ENCODE measurements at places on chromosomes 12 and 14.

GRCh38 chr12:50182461-50182860 lies 15.3 kb upstream of the CERS5 start:
- DNase-seq: no peak

DNA sequence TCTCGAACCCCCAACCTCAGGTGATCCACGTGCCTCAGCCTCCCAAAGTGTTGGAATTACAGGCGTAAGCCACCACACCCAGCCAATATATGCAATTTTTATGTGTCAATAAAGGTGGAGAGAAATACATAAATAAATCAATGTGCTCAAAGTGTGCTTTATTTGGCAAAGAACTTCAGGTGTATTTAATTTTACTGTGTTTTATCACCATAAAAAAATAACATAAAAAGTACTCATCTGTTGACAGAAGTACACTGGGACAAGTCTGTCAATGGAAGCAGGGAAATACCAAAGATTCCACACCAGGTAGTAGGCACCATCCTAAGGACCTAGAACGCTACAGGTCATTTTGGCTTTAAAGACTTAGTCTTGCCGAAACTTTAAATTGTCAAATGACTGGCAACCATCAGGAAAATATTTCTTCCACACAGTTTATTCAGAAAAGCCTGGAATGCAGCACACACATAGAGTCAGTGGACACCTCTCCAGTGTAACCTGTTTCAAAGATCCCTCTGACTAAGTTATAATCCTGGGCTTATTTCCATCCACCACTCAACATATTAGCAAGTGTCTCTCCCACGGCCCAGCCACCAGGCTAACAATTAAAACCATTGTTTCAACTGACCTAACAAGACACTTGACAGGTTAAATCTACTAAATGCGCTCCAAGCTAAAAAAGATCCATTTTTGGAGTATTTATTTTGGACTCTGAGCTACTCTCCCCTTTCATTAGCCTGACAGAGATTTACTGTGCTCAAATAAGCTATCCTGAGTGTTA lies 4.2 kb downstream of the ERO1A start:
- no peak for DNase-seq

GRCh38 chr12:108424026-108424425 lies 84.9 kb upstream of the CMKLR1 start:
- no peak for DNase-seq

DNA sequence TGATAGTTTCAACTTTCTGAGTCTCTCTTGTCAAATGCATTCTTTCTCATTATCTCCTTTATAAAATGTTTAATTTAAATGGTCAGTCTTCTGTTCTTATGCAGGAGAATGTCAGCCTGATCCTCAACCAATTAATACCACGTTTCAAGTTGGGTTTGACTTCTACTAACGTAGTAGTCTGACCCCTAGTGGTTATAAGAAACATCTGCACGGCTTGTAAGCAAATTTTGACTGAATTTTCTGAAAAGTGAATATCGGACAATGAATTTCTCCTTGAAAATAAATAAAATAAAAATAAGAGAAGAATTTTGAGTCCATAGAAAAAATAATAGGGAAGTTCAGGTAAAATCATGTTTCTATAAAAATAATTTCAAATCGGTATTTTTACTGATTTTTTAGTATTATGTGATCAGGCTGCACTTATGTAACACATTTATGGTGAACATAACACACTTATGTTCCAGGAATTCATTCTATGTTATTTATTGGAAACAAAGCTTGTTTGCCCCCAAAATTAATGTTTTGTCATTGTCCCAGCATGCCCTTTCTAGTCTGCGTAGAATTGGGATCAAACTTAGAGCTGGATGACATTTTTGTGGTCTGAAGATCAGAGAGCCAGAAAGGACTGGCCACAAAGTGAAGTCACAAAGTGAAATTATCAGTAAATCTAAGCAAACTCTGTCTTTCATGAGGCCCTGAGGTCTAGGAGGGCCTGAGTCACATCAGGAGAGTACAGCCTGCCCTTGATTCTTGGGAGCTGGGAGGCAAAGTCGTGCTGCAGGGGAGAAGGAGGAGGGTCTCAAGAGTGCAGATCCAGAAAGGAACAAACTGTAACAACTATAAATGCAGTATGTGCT lies 101.2 kb upstream of the STXBP6 start:
- DNase-seq: no peak

DNA sequence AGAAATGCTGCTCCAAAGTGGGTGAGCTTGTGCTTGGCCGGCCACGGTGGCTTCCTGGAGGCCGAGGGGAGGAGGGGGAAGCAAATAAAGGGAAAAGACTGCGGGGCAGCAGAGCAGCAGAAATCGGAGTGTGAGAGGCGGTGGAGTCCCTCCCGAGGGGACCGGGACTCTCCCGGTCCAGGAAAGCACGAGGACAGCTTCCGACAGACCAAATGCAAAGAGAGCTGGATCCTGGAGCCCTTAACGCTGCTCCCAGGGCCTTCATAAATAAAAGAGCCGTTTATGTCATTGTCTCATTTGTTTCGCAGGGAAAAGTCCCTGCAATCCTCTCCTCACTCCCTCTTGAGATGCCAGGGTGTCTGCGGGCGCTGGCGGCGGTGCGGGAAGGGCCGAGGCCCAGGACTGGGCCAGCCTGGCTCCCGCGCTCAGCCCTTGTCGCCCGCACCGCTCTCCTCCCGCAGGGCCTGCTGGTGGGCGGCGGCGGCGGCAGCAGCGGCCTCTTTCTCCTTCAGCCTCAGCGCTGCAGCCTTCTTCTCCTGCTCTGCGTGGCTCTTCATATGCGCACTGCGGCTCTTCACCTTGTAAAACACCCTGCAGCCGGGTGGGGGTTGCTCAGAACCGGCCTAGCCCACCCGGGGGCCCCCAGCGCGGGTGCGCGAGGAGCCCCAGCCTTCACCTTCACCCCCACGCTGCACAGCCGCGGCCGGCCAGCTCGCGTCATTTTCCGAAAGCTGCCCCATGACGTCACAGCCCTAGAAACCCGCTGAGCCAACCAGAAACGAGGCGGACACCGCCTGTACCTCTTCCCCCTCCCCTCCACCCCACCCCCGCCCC lies 4.5 kb upstream of the PNMA1 start:
- DNase-seq: no peak

GRCh38 chr14:53716578-53716977 lies 240.0 kb downstream of the BMP4 start:
- DNase-seq: no peak

- peak; percentile 2 for DNase-seq
These were observed 800 bp downstream of the PCNX4 start for GRCh38 chr14:60092526-60092920.

GRCh38 chr12:100200463-100201181 lies at the start of gene ACTR6:
TSS of gene ACTR6 (plus strand) at chr12:100200815. CDS start at chr12:100200852, 37 bp downstream.
- peak; percentile 93 for DNase-seq

- DNase-seq: no peak
These were observed 7.4 kb upstream of the GLRX5 start for GRCh38 chr14:95527387-95528002.

DNA sequence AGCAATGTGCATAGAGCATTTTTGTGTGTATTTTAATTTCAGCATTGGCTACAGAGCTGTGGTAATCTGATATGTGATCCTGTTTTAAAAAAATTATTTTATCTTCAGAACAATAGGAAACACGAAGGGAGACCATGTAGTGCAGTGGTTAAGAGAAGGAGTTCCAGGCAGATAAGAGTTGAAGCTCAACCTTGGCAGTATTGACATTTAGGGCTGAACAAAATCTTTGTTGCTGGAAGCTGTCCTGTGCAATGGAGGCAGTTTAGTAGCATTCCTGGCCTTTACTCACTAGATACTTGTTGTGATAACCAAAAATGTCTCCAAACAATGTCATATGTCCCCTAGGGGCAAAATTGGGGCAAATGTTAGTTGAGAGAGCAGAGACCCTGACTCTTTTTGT lies 59.2 kb downstream of the CHST11 start:
- DNase-seq: no peak

GRCh38 chr12:5201554-5202218 lies 158.0 kb downstream of the KCNA5 start:
- DNase-seq: no peak
